Skin of body (tissue), 3 donors: ENCODE measurements at places on chromosomes 3 and 15. TPM values are rescaled to one million over a fixed set of nuclear protein-coding genes. Genes with fewer than 3 reads are reported as not detected.

Gene VIPR1
- 10.1 TPM for total RNA-seq

Gene A4GNT
- total RNA-seq: not detected

Gene CAPN3
- 66.0 TPM for total RNA-seq

Gene FGF7
- 44.2 TPM for total RNA-seq

Gene ANKRD63
- not detected for total RNA-seq

Gene ZDHHC19
- total RNA-seq: not detected

Gene PAK6
- 8.4 TPM for total RNA-seq
